ENCODE measurements at places on chromosomes 1 and 21.

DNA sequence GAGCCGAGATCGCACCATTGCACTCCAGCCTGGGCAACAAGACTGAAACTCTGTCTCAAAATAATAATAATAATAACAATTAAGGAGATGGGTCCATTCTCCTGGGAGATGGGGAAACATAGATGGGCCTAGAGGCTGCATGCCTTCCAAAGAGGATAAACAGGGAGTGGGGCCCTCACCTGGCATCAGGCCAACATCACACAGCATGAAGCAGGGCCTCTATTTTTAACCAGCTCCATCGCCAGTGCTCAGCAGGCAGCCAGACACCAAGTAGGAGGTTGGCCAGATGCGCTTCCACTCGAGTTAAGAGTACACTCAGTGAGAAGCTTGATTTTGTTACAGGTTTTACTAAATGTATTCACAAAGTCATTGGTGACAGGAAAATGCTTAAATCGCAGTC is 352.0 kb downstream of the RRAGC start:
- DNase-seq: no peak

GRCh38 chr1:212077028-212077427 is 41.5 kb downstream of the DTL start:
- DNase-seq: no peak

- no peak for DNase-seq
Observed at GRCh38 chr1:22288593-22289241, 145.8 kb upstream of the WNT4 start.

DNA sequence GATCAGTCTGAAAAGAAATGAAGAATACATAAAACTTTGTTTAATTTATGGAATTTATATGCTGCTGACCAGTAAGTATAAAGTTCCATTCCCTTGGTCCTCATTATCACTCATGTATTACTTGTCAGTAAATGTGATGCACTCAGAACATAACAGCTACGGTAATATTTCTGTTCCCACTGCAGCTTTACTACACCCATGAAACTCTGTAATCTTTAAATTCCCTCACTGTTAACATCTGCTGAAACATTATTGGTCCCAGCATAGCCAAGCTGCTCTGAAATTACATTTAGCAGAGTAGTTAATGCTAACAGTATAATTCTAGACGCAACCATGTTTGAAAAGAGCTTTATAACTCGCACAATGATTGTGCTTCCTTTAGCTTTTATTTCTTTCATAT is 238.4 kb downstream of the GPATCH2 start:
- no peak for DNase-seq

DNA sequence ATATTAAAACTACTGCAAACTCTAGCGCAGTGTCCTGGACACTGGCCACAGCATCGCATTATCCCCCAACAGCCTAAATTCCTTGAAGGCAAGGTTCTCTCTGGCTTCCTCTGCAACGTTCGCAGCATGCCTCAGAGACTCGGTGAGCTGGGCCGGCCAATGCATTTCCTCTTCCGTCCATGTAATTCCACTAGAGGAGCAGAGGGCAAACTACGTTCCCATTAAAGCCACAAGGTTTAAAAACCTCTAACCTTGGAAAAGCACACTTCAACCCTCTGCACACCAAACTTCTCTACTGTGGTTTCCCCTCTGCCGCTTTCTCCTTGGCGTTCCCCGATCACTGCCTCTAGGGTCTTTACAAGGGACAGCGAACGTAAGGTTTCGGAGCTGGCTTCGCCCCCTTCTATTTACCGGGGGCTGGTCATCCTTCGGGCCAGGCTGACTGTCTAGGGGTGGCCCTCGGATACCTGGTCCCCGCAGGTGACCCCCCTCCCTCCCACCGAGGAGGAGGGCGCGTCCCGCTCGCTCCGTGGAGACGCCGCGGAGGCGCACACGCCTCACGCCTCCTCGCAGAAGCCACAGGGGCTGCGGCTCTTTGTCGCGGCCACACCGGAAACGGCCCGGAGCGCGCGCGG is 456 bp upstream of the SMYD2 start:
- DNase-seq: no peak

DNA sequence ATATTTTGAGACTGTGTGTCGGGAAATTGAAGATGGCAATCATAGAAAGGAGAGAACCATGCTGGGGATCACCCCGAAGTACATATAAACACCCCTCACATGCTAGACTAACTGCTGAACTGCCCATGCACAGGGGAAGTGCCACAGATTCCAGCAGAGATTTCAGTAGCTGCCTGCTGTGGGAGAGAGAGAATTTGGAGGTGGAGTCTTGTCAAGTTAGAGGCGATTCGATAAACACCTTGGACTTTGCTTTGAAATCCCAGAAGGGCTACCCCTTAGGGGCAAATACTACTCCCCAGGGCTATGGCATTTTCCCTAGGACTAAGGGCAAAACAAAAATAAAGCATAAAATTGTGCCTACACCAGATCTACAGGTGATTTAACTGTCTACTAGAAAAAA is 103.3 kb downstream of the PEX14 start:
- no peak for DNase-seq

- DNase-seq: no peak
Observed at GRCh38 chr21:34589511-34590282, 25.2 kb downstream of the RCAN1 start.

DNA sequence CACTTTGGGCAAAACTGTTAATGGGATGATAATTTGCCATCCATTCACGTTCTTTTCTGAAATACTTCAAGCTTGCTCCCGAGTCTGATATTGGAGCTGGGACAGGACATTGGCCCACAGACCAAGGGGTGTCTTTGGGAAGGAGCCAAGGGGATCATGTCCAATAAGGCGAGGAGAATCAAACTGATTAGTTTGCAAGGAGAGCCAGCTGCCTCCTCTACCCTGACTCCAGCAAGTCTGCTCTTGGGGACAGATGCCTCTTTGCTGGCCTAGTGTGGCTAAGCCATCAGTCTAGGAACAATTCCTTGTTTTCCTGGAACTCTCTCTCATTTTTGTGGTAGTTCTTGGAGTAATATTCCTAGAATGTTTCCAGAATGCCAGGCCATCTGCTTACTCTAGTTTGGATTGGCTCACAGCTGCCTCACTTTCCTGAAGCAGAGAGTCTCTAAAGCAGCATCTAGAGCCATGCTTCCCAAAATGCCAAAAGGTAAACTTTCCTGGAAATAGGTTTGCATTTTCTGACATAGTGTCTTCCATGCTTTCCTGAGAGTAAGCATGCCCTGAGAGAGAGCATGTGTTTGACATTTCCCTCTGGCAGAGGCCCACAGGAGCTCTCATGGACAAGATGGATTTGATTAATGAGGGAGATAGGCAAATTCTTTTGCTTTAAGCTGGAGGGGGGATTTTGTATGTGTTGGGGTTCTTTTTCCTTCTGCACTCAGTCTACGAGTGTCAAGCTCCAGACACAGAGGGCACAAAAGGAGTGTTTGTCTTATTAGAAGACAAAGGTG is 145.6 kb downstream of the GDAP2 start:
- no peak for DNase-seq

GRCh38 chr1:60228041-60228491 is 154.5 kb upstream of the C1orf87 start:
- no peak for DNase-seq

- DNase-seq: peak; percentile 17
Observed at GRCh38 chr1:20063861-20064292, 6.1 kb upstream of the PLA2G5 start.

DNA sequence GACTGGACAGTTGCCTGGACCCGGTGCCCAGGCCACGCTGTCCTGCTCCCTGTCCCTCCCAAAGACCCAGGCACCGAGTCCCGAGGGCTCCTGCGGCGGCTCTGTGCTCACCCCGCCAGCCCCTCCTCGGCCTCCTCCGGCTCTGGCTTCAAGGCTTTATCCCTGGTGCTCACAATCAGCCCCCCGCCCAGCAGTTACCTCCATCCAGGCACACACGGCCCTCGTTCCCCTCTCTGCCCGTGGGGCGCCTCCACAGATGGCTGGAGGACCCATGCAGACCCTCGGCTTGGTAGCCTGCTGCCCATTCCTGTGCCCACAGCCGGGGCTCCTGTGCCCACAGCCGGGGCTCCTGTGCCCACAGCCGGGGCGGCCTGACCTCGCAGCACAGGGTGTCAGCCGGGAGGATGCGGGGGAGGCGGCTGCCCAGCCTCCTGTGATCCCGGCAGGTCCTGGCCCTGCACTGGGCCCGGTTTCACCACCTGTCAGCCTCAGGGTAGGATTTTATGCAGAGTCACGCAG is 52.3 kb upstream of the COL18A1 start:
- DNase-seq: no peak

DNA sequence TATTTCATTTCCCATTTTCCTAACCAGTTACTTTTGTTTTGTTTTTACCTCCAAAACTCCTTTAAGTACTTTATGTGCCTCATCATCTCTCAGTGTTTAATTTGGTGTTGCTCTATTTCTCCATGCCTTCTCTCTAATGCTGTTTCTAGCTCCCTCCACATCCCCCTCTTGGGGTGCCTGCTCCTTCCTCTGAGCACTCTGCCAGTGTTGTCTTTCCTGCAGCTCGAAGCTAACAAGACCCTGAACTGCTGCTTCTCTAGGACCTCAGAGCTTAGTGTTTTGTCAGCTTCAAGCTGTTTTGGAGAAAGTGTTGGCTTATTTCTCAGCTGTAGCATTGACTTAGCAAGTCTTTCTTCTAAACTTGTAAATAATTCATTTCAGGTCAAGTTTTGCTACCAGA is 290.6 kb downstream of the DPYD start:
- DNase-seq: no peak

DNA sequence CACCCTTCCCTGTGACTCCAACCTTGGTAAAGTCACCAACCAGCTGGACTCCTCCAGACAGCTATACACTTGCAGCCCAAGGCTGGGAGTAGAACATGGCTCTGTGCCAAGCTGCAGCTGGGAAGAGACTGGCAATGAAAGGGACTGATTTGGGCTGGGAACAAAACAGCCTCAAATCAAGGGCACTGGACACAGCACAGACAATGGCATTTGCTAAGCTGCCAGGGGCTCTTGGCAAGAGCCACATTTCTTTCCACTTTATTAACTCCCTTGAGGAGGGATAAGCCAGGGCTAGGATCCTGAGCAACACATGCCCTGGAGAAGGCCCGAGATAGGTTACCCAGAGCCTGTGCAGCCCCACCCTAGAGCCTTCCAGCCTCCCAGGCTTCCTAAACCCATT is 12.0 kb downstream of the SYT11 start:
- no peak for DNase-seq

DNA sequence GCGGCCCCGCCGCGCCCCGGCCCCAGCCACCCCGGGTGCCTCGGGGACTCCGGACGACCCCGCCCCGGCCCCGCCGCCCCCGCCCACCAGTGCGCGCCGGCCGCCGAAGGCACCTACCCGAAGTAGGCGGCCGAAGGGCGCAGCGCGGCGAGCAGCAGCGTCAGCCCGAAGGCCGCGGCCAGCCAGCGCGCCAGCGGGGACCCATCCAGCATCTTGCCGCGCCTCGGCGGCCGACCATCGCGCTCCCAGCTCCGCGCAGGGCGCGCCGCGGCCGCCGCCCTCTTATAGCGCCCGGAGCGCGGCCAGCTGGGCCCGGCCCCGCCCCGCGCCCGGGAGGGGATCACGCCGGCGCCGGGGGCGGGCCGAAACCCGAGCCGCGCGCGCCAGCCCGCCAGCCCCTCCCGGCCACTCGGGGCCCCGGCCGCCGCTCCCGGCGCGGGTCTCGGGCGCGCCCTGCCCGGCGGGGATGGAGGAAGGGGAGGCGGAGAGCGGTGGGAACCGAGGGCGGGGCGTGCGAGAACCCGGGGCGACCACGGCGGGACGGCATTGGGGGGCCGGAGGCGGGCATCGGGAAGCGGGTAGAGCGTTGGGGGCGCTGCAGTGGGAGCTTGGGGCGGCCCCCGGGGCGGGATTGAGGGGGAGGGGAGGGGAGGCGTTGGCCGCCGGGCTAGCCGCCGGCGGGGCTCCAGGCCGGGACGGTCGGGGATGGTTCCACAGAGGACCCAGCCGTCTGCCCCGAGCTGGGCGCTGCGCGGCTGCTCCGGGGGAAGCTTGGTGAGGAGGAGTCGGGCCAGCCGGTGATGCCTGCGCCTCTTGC is at the start of gene WNT9A:
TSS of gene WNT9A (minus strand) at position 257 of the 817 bp plus-strand sequence. CDS start at position 212, 45 bp downstream.
- no peak for DNase-seq

DNA sequence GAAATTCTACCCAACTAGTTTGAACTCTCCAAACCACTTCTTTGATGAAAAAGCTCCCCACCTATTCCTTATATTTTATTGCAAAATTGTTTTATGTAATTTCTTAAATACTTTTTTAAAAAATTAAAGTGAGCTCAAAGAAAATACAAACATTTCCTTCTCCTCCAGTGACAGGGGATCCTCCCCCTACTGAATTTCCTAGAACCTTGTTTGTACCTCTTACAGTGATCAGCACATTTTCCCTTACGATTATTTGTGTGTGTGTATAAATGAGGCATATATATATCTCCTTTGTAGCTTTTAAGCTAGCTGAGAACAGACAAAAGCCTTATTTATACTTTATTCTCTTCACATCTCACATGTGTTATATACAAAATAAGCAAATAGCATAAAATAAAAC is 44.4 kb downstream of the VAV3 start:
- no peak for DNase-seq

DNA sequence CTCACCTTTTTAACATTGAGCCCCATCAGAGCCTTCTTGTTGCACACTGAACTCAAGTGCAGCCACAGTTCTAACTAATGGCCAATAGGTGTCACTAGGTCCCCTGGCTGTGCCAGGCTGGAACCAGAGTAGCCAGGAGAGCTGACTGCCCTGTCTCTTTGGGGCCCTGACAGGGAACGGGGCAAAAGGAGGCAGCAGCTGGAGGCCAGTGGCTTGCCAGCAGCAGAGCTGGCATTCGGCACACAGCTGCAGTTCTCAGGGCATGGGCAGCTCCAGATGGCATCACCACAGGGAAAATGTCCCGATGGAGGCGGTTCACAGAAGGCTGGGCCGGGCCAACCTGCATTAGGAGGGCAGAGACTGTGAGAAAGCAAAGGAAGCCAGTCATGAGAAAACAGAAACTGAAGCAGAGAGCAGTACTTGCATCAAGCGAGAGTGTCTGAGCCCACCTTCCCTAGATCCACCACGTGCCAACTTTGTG is 188.6 kb downstream of the FCRL5 start:
- no peak for DNase-seq

GRCh38 chr1:150511551-150511950 is 3.6 kb downstream of the ECM1 start:
- no peak for DNase-seq

GRCh38 chr1:242349636-242350035 is 174.9 kb downstream of the PLD5 start:
- no peak for DNase-seq
